ENCODE measurements at places on chromosomes 3 and 15.

GRCh38 chr15:31308185-31308639 is 18.4 kb upstream of the KLF13 start:
- DNase-seq = no peak

GRCh38 chr3:120407508-120408287 is 43.1 kb downstream of the FSTL1 start:
- no peak for DNase-seq

GRCh38 chr3:2029559-2029958 is 69.1 kb upstream of the CNTN4 start:
- no peak for DNase-seq

DNA sequence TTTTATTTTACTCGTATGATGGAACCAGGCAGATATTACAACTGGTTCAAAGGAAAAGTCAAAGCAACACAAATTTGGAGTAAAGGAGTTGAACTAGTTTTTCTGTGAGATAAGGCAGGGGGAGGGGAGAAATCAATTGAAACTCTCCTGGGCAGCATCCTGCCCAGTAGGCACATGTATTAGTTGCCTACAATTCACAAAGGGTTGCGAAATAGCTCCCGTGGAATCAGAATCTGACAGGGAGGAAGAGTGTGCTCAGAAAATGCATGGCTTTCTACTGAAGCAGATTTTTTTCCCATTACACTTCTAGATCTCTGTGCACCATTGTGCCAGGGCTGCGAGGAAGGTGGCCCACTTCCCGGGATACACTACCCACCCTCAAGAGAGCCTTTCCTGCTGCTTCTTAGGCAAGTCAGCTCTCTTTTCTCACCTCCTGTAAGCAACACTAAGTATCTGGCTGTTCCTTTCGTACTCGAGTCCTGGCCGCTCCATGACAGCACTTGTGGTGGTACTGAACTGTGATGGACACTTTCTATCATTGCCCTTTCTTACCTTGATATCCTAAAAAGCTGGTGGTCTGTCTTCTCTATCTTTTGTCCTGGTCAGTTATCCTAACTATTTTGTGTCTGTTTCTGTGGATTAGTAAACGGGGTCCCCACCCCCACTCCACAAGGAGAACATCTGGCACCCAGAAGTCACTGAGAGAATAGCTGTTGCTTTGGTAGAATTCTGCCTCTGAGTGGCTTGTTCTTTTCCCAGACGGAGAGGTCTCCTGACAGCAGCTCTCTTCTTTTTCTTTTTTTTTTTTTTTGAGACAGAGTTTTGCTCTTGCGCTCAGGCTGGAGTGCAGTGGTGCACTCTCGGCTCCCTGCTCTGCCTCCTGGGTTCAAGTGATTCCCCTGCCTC is 74.8 kb downstream of the RPL39L start:
- no peak for DNase-seq

GRCh38 chr15:81948222-81948621 is 97.6 kb downstream of the MEX3B start:
- no peak for DNase-seq

DNA sequence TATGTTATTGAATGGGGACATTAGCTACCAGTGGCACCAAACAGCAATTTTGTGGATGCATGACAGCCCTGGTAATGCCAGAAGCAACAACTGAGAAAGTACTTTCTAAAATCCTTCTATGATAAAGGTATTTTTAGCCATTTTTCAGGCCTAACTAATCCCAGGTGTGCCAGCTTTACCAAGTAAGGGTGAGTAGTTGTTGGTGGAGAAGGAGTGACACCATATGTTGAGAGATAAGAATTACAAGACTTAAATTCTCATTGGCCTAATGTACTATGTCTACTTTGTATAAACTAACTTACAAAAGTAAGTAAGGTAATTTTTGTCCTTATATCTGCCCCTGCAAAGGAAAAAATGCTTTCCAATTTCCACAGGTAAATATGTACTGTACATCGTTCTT is 4.1 kb upstream of the COX17 start:
- peak; percentile 60 for DNase-seq

GRCh38 chr3:141305436-141305835 is 62.9 kb upstream of the ZBTB38 start:
- peak; percentile 18 for DNase-seq

DNA sequence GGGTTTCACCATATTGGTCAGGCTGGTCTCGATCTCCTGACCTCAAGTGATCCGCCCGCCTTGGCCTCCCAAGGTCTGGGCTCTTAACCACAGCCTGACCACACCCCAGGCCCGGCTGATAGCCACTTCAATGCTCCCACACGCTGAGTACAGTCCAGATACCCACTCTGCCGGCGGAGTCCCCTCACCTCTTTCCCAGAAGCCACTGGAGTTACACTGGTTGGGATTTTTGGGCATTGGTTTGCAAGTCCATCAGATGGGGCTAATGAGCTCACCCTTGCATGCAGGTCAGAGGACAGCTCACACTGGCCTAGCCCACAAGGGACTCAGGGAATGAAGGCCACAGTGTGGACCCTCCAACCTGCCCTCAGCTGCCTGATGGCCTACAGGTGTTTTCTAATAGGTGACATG is 60.1 kb downstream of the IQSEC1 start:
- DNase-seq = no peak

GRCh38 chr3:23959135-23959900 is 14.2 kb downstream of the NR1D2 start:
- DNase-seq = no peak

- DNase-seq = no peak
Observed at GRCh38 chr3:128858167-128858566, 21.3 kb upstream of the ACAD9 start.

DNA sequence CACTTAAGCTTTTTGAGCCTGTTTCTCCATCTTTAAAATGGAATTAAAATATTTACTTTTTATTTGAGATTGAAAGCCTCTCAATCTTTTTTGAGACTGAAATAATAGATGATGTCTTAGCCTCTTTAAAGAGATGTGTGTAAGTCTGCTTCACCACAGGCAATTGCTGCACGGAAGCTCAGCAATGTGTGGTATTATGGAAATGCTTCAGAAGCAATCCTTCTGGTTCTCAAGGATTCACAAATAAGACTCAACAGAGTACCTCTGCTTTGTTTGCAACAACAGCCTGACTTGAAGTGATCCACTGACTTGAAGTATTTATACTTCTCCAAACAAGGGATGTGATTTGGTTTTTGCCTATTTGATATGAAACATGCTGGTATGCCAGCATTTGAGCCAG is 332.0 kb upstream of the RASGRP1 start:
- no peak for DNase-seq

DNA sequence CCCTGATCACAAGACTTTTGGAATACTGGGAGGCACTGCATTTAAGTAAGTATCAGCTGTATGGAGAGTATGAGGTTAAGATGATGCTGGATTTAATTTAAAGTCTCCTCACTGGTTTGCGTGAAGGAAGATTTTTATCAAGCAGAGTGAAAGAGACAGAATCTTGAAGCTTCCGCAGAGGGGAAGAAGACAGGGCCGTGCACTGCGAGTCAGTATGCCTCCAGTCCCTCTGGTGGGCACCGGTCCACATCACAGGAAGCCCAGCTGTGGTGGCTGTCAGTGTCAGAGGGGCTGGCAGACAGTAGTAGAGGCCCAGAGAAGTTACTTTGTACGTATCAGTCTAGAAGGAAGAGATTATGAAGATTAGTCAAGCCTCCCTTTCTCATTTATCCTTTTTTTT is 379.0 kb upstream of the TPRG1 start:
- DNase-seq = no peak

DNA sequence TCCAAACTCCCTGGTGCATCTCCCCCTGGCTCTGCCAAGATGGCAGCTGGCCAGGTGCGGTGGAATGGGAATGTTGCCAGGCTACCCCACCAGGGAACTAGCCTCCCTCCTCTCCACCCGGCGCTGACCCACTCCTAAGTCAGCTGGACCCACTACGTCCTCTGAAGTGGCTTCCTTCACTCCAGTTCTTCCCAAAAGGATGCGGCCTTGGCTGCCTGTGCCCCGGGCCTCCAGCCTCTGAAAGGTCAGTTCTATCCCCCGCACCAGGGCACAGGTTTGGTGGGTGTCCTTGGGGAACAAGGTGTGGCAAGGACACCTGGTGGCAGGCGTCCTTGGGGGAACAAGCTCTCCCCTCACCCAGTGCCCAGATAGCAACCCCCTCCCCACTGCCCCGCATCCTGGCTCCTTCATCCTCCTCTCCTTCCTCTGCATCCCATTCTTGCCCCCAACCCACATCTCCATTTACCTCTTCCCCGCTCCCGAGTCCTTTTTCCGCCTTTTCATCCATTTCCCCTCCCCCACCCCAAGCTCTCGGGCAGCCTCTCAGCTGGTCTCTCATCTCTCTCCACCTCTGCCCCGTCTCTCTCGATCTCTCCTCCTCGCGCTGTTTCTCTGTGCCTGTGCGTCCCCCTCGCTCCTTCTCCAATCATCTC is 54.0 kb downstream of the LHFPL4 start:
- no peak for DNase-seq

- peak; percentile 50 for DNase-seq
Observed at GRCh38 chr3:136753326-136753939, 1.3 kb upstream of the STAG1 start.

All from Kasumi-1 (cell line).